ENCODE measurements at places on chromosomes 7 and 10. TPM values are rescaled to one million over a fixed set of nuclear protein-coding genes. Genes with fewer than 3 reads are reported as not detected.

Gene PPP1R3C
- 135 TPM for total RNA-seq

- DNase-seq = no peak
These were observed 91.2 kb upstream of the AHR start for GRCh38 chr7:17207220-17207619.

Gene PGAM2
- 1,131 TPM for total RNA-seq

Gene SGPL1
- 11.6 TPM for total RNA-seq

DNA sequence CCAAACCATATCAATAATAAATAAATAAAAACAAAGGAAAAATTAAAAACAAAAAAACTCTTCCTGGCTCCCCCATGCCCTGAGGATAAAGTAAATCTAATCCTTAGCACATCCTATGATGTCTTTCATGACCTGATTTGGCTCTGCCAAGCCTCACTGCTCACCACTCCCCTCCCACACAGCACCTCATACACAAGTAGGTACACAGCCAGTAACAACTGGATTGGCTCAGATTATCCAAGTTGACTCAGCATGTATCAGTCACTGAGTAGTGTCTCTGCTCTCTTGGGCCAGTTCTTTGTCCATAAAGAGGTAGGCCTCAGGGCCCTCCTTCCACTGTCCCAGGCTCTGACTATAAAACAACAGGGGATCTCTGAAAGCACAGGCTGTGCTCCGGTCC, 99.6 kb downstream of the STRA8 start:
- DNase-seq = no peak

DNA sequence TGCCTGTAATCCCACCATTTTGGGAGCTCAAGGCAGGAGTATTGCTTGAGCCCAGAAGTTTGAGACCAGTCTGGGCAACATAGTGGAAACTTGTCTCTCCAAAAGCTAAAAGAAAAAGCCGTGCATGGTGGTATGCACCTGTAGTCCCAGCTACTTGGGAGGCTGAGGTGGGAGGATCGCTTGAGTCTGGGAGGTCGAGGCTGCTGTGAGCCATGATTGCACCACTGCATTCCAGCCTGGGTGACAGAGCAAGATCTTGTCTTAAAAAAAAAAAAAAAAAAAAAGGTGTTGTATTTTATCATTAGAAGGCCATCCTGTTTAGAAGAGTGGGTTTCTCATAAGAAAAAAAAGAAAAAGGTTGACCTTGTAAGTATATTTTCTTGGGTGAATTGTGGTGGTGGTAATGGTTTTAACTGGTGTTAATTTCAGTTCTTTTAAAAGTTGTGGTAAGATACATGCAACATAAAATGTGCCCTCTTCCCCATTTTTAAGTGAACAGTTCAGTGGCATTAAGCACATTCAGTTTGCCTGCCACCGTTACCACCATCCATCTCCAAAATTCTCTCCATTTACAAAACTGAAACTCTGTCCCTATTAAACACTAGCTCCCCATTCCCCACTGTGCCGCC, 34.7 kb downstream of the GRIFIN start:
- DNase-seq = no peak

Gene PSPH
- total RNA-seq = 12.0 TPM
